ENCODE measurements at places on chromosomes 16 and 17.
A peak's percentile ranks its signal among the peaks of the same experiment; 100 is the strongest.

DNA sequence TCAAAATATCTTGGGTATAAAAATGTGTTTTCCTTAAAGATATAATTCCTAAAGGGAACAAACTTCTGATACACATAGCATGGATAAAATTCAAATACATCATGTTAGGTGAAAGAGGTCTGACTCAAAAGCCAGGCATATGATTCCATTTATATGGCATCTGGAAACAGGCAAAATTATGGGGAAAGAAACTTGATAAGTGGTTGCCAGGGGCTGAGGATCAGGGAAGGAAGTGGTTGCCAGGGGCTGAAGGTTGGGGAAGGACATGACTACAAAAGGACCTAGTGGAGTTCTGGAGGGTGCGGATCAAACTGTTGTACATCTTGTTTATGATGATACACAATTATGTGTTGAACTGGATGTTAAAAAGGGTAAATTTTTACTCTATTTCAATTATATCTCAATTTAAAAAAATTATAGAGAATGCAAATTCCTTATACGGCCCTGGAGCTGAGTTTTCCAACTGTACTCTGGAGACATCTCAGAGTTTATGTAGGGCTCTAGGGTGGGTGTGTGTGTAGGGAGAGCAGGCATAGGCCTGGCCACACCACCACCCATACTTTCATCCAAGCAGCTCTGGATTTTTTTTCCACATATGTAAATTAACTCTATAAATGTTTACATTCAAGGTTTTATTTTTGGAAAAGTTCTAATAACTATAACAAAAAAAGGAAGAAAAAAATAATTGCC is 55.0 kb downstream of the AMFR start:
- DNase-seq: no peak

DNA sequence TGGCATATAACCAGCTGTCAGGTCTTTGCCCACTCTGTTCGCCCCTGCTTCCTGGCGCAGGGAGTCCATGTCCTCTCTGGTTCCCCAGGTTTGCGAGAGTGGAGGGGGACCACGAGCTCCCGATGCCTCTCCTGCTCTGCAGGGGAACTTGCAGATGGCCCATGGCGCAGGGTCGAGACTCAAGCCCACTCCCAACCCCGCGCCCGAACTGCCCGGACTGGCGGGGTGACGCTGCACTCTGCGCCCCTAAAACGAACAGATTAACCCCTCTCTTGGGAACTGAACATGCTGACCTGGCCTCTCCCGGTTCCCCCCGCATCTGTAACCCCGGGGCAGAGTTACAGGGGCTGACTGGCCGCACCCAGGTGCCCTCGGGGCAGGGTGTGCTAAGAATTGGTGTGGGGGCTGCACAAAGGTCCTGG is 681 bp upstream of the PLA2G15 start:
- DNase-seq: no peak

GRCh38 chr16:8581831-8582580 is 8.3 kb downstream of the TMEM114 start:
- DNase-seq: no peak

DNA sequence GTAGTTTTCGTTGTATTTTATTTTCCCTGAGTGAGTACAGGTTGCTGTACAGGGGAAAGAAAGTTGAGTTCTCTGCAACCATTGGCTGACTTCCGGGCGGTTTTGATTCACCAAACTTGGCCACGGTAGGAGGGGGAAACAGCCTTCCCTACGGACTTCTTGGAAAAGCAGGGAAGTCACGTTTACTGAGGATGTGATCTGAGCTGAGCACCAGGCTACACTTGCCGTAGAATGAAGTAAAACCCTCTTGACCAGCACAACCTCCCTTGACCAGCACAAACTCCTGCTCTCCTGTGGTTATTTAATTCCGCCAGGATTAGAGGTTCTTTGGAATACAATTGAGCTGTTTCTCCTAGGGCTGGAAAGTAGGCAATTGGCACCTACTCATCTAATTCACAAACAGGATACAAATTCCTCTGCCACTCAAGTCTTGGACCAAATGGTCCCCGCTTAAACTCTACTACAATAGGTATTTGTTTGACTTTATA is 242.0 kb upstream of the RBFOX1 start:
- no peak for DNase-seq

DNA sequence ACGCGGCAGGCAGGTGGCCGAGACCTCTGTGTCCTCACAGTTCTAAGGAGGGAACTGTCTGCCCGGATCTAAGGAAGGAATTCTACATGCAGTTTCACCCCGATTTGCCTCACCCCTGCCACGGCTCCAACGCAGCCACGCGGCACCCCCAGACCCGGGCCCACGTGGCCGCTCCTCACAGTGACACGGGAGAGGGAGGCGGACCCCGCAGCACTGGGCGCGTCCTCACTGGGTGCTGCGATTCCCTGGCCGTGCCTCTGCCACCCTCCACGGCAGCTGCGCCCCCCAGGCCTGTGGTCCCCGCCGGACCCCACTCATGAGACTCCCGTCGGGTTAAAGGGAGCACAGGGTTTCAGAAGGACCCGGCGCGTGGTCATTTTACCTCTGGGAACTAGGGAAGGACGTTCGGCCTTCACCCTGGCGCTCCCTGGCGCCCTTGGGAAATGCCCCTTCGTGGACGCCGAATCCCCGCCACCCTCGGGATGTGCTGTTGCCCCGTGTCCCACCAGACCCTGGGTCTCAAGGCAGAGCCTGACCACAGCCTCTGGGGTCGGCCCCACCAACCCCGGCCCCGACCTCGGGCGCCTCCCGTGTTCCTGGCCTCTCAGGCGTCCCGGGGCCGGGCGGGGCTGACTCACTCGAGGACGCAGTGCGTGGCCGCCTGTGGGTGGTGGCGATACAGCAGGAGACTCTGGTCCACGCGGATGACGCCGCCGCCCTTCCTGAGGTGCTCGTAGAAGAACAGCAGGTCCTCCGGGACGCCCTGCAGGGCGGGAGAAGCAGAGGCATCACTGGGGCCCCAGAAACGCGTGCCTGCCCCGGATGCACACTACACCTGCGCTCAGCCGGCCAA is 118.8 kb upstream of the METRNL start:
- DNase-seq: peak; percentile 87

Measured in upper lobe of left lung (tissue), 6 donors.